Immature natural killer cell (primary cell): ENCODE measurements at places on chromosomes 11 and 22. TPM values are rescaled to one million over a fixed set of nuclear protein-coding genes. Genes with fewer than 3 reads are reported as not detected.

Gene LRRN4CL
- not detected for polyA plus RNA-seq

Gene PHOX2A
- not detected for polyA plus RNA-seq

Gene FAT3
- polyA plus RNA-seq = not detected

Gene MN1
- 0.14 TPM for polyA plus RNA-seq

Gene MGAT3
- polyA plus RNA-seq = not detected

Gene MYOD1
- not detected for polyA plus RNA-seq

Gene PAX6
- not detected for polyA plus RNA-seq

Gene CCDC15
- 1.6 TPM for polyA plus RNA-seq

Gene RAG2
- polyA plus RNA-seq = not detected

Gene PATL1
- polyA plus RNA-seq = 6.2 TPM

Gene RAG1
- polyA plus RNA-seq = 0.39 TPM

Gene GAL3ST1
- polyA plus RNA-seq = not detected

Gene FIBIN
- not detected for polyA plus RNA-seq

Gene LRRC74B
- polyA plus RNA-seq = not detected

Gene OR4D11
- polyA plus RNA-seq = not detected

Gene NRGN
- 11.6 TPM for polyA plus RNA-seq

Gene KLHL35
- 0.41 TPM for polyA plus RNA-seq

Gene NRXN2
- 3.2 TPM for polyA plus RNA-seq

Gene TECTA
- 0.26 TPM for polyA plus RNA-seq

Gene FADD
- polyA plus RNA-seq = 9.6 TPM

Gene OR52I1
- polyA plus RNA-seq = 0.24 TPM

Gene BTG4
- polyA plus RNA-seq = not detected

Gene FBXO7
- 272 TPM for polyA plus RNA-seq

Gene SYCE3
- not detected for polyA plus RNA-seq

Gene ANKK1
- polyA plus RNA-seq = not detected

Gene OR2AT4
- not detected for polyA plus RNA-seq

Gene KRTAP5-1
- not detected for polyA plus RNA-seq

Gene PDGFB
- polyA plus RNA-seq = 0.61 TPM

Gene GNG3
- not detected for polyA plus RNA-seq

Gene DESI1
- polyA plus RNA-seq = 10.4 TPM

Gene EHF
- not detected for polyA plus RNA-seq

Gene SCGB1D1
- polyA plus RNA-seq = not detected

Gene APOA1
- 0.53 TPM for polyA plus RNA-seq
